T-cell (primary cell): ENCODE measurements at places on chromosomes 3 and 15.

DNA sequence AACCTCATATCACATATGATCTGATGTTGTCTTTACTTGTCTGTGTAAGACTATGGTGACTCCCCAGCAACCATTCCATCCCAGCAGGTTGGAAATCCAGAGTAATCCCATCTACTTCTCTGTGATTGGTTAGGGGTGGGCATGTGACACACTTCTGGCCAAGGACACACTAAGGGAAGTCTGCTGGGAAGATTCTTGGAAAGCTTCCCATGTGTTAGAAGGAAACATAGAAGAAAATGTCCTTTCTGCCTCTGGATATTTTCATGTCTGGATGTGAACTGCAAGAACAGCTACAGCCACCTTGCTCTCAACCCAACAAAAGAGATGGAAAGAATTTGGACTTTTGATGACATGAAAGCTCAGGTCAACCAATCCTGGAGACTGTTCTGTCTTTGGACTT, 2.6 kb upstream of the UBE2Q2 start:
- DNase-seq = no peak

GRCh38 chr3:46825450-46825849, 37.8 kb downstream of the MYL3 start:
- no peak for DNase-seq

GRCh38 chr3:24344784-24345439, 149.7 kb downstream of the THRB start:
- no peak for DNase-seq

- no peak for DNase-seq
These were observed 17.8 kb upstream of the SCAMP5 start for GRCh38 chr15:74977599-74977998.

DNA sequence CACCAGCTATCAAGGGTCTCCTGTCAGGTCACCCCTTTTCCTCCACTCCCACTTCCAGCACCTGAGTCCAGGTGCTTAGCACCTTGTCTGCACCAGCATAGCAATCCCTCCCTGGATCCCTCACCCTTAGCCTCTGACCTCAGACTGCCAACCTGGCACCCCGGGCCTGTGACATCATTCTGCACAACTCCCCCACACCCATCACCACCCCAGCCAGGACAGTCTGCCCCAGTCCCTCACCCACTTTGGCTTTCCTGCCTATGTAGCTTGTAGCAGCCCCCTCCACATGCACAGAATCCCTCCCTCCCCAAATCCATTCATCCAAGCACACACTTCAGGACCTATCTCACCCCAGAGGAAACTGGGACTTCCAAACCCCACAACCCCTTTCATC, 819 bp upstream of the PLXNB1 start:
- DNase-seq = no peak

GRCh38 chr15:74264081-74264501, 28.0 kb downstream of the CCDC33 start:
- DNase-seq = no peak

DNA sequence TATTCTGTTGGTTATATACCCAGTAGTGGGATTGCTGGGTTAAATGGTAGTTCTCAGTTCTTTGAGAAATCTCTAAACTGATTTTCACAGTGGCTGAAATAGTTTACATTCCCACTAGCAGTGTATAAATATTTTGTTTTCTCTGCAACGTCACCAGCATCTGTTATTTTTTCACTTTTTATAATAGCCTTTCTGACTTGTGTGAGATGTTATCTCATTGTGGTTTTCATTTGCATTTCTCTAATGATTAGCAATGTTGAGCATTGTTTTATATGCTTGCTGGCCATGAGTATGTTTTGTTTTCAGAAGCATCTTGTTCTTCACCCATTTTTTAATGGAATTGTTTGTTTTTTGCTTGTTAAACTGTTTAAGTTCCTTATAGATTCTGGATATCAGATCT, 612.7 kb upstream of the SGO1 start:
- no peak for DNase-seq

DNA sequence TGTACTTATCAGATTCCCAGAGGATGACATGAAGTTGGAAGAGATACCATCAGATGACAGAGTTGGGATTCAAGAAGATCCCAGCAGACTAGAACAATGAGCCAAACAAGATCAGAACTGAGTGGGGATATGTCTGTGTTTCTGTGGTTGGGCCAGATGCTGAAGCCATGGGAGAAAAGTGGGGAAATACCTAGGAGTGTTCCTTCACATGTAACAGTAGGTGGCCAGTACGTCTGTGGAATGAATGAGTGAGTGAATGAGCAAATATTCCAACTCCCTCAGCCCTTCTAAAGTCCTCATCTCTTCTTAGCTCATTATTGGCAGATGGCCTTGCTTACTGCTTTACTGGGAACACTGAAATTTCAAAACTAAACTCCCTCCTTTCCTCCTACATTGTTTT, 32.2 kb upstream of the GREM1 start:
- no peak for DNase-seq

GRCh38 chr3:108940568-108941263, 13.0 kb downstream of the GUCA1C start:
- no peak for DNase-seq

DNA sequence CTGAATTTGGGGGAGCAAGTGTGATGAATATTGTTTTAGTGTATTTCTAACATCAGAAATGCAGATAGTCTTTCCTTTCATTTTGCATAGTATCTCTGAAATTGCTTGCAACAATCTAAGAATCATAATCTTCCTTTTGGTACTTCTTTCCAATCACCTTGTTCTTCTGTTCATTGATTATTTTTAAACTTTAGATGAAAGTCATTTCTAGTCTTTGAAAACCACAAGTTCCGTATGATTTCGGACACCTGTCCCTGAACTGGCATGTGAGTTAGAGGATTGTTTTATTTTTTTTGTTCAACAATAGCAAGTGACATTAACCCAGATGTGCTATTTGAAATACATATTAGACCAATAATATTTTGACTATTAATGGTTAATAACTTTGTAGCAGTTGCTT, 329.7 kb downstream of the UNC13C start:
- no peak for DNase-seq

GRCh38 chr15:75696311-75696720, 16.3 kb downstream of the CSPG4 start:
- DNase-seq = no peak

DNA sequence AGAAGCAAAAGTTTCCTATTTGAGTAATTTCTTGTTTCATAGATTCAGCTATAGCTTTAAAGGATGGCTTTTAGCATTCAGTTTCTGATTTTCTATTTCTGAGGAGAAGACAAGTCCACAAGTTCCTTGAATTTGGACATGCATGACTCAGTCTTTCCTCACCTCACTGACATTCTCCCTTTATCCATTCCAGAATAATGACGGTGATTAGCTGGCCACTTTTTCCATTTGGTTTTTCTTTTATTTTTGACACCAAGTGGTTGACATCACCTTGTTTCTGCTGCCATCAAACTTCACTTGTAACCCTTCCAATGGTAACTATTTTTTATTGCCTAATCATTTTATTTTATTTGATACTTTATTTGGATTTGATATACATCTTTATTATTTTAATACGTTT, 404.4 kb upstream of the KCNMB2 start:
- no peak for DNase-seq

DNA sequence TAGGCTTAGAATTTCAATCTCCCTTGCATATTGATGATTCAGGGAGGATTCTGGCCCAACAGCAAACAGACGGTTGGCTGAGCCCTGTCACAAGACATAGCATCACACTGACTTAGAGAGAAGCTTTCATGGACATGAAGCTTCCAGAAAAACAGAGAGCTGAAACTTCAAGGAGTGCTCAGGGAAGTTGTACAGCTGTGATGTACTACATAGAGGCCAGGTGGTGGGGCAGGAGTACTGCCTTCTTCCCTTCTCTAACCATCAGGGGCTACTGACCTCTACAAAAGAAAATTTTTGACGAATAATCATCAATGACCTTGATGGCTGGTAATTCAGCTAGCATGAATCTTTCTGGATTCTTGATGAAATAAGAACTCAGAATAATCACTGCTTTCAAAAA, 378.5 kb downstream of the ERC2 start:
- DNase-seq = no peak

DNA sequence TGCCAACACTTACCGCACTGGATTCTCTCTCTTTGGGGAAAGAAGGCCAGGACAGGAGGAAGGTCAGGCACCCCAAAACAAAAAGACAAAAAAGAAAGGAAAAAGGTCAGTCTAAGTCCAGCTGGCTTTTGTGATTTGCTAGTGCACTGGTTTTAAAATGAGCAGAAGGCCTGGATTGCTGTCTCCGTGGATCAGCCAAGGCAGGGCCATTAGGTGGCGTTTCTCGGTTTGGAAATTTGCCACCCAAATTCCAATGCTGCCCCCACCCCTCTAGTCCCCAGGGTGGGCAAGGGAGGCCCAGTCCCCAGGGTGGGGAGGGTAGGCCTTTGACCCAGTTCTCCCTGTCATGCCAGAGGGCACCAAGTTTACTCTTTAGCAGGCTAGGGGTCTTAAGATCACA, 33.3 kb downstream of the TLE3 start:
- no peak for DNase-seq

GRCh38 chr3:134543113-134543512, 57.3 kb downstream of the CEP63 start:
- DNase-seq = no peak

GRCh38 chr15:73927476-73928240, 1.4 kb downstream of the LOXL1 start:
- peak; percentile 74 for DNase-seq

DNA sequence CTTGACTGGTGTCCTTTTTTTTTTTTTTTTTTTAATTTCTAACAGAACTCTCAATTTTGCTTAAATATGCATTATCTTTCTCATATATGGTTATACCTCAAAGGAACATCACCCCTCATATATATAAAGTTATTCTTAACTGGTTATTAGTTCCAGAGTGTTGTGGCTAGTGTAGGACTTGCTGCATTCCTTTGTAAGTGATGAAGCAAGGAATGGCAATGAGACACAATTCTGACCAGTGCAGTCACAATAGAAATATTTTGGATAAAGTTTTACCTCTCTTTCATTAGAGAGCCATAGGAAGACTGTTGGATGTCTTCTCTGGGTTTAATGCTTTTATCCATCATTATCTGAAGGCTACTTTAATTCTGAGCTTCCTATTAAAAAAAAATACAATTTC, 75.5 kb upstream of the CBLB start:
- no peak for DNase-seq

- DNase-seq = no peak
These were observed 1267.6 kb downstream of the OTOL1 start for GRCh38 chr3:162764051-162764807.
